ENCODE measurements at places on chromosomes 7 and 10.
A peak's percentile ranks its signal among the peaks of the same experiment; 100 is the strongest.

GRCh38 chr10:123512901-123513775 is 153.0 kb upstream of the GPR26 start:
- no peak overlapping the region for H3K27ac ChIP-seq
- no peak overlapping the region for H3K4me3 ChIP-seq
- H3K27me3 ChIP-seq = no peaks in the 10 kb centered on the region
- H3K4me1 ChIP-seq = no peaks in the 10 kb centered on the region
- H3K36me3 ChIP-seq = no peaks in the 10 kb centered on the region

- H3K27me3 ChIP-seq = no peaks in the 10 kb centered on the region
- no peaks in the 10 kb centered on the region for H3K36me3 ChIP-seq
Measured at GRCh38 chr7:139995017-139995915, 67.5 kb downstream of the PARP12 start.

GRCh38 chr7:85750454-85750949 is 563.6 kb upstream of the SEMA3D start:
- H3K36me3 ChIP-seq = no peaks in the 10 kb centered on the region
- H3K4me1 ChIP-seq = no peaks in the 10 kb centered on the region
- H3K27me3 ChIP-seq = no peaks in the 10 kb centered on the region
- no peak for DNase-seq

GRCh38 chr10:121137533-121137932 is 286.4 kb downstream of the WDR11 start:
- H3K27ac ChIP-seq = no peak overlapping the region
- H3K27me3 ChIP-seq = no peaks in the 10 kb centered on the region
- peaks cover 10% of the 10 kb centered on the region for H3K4me1 ChIP-seq
- no peaks in the 10 kb centered on the region for H3K36me3 ChIP-seq

GRCh38 chr7:31882187-31882586 is 188.0 kb downstream of the PDE1C start:
- no peak for DNase-seq
- peaks cover 43% of the 10 kb centered on the region for H3K4me1 ChIP-seq
- no peak overlapping the region for H3K4me3 ChIP-seq
- peak overlapping the region; percentile 84 for H3K27ac ChIP-seq

DNA sequence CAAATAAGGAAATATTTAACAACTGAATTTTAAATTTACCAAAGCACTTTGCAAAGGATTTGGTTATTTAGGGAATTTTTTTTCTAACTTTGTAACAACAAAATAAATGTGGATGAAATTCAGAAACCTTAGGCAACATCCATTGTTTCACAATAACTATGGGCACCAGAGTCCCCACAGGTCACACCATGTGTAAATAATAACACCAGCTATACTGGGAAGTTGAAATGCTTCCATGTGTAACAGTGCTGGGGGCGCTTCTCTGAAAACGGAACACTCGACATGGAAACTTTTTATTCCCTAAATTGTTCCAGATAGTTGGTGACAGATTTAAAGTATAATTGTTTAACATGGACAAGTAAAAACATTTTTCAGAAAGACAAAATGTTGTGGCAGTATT is 818.6 kb downstream of the TNS3 start:
- H3K4me1 ChIP-seq = peaks cover 5% of the 10 kb centered on the region
- H3K36me3 ChIP-seq = no peaks in the 10 kb centered on the region
- H3K4me3 ChIP-seq = no peak overlapping the region
- H3K27me3 ChIP-seq = no peaks in the 10 kb centered on the region
- no peak for DNase-seq

DNA sequence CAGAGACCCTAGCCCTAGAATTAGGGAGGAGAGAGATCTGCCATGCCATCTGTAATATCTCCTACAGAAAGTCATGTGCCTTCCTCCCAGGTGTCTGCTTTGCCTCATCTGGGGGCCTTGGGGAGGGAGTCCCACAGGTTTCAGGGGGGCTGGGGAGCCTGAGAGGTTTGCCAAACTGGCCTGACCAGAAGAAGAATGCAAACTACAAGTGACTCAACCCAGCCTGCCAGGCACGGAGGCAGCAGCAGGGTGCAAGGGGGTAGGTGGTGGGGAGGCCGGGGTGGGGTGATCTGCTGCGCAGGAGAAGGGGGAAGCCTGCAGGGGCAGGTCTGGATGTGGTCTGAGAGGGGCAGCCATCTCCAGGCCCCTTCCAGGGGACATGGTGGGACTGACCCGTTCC is 9.6 kb upstream of the TRIM8 start:
- no peak overlapping the region for H3K27ac ChIP-seq
- no peak overlapping the region for H3K4me3 ChIP-seq
- no peaks in the 10 kb centered on the region for H3K27me3 ChIP-seq
- H3K4me1 ChIP-seq = peaks cover 51% of the 10 kb centered on the region
- H3K36me3 ChIP-seq = no peaks in the 10 kb centered on the region

DNA sequence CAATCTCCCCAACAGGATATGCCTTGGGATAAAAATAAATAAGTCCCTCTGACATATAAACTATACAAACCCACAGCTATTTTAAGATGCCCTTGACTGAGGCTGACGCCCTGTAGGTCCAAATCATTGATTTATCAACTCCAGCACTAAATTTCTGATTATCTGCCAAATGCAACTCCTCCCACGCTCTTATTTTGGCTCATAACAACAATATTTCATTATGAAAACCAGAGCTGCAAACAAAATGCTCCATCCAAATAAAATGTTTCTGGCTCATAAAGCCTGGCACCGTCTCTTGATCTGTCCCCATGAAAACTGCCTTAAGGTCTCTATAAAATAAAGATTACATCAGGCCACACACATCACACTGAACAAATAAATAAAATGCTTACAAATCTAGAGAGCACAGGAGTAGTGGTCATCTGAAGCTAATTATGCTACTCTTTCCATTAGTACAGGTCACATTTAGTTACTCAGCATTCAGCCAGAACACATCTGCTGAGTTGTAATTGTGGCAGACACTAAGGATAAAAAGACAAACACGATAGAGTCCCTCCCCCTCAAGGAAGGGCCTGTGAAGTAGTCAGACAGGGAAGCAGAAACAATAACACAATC is 28.8 kb downstream of the CACUL1 start:
- H3K27ac ChIP-seq = no peak overlapping the region
- H3K4me3 ChIP-seq = no peak overlapping the region
- no peak for DNase-seq
- no peaks in the 10 kb centered on the region for H3K27me3 ChIP-seq
- no peaks in the 10 kb centered on the region for H3K36me3 ChIP-seq

GRCh38 chr10:43226851-43227845 is 39.7 kb downstream of the RASGEF1A start:
- no peaks in the 10 kb centered on the region for H3K36me3 ChIP-seq
- no peak for DNase-seq
- H3K27ac ChIP-seq = no peak overlapping the region
- no peak overlapping the region for H3K4me3 ChIP-seq
- peaks cover 22% of the 10 kb centered on the region for H3K4me1 ChIP-seq

DNA sequence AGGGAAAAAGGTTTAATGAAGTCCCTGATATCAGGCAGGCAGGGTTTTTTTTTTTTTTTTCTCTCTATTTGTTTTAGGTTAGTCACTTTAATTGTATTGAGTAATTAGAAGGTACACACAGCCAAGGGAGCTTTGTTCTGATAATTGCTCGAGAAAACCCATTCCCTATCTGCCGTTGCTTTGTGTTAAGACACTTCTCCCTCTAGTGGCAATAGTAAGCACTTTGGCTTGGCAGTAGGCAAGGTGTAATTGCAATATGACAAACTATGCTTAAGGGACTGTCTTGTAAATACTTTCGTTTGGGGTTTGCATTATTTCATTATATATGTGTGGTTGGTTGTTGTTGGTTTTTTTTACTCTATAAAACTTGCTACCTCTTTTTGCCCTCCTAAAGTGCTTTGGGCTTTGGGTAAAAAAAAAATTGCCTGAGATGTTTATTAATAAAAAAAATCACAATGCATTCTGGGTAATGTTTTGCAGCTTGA is 113.4 kb downstream of the BTRC start:
- no peaks in the 10 kb centered on the region for H3K27me3 ChIP-seq
- H3K4me3 ChIP-seq = no peak overlapping the region
- H3K36me3 ChIP-seq = no peaks in the 10 kb centered on the region
- peaks cover 15% of the 10 kb centered on the region for H3K4me1 ChIP-seq
- DNase-seq = no peak

- no peaks in the 10 kb centered on the region for H3K4me1 ChIP-seq
- H3K36me3 ChIP-seq = no peaks in the 10 kb centered on the region
- no peak overlapping the region for H3K27ac ChIP-seq
- no peak for DNase-seq
- H3K4me3 ChIP-seq = no peak overlapping the region
Measured at GRCh38 chr10:111833251-111833650, 350.3 kb downstream of the GPAM start.

DNA sequence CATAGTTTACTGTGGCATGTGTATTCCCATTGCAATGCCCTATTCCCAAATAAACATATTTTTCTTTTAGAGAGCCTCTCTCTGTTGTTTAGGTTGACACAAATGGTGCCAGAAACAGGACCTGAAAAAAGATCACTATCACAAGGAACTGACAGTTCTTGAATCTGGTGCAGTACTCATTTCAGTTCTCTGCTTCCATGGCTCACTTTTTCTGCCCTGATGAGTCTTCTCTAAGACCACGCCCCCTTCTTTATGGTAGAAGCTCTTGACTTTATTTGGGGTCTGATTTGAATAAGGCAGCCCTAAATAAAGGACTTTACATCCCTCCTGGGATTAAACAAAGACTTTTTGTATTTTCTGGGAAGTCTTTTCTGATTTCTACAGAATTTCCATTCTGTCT is 3.5 kb upstream of the CCDC126 start:
- H3K4me1 ChIP-seq = peaks cover 12% of the 10 kb centered on the region
- H3K27ac ChIP-seq = no peak overlapping the region
- H3K27me3 ChIP-seq = no peaks in the 10 kb centered on the region
